Fibroblast of mammary gland (primary cell): ENCODE measurements at places on chromosomes 3 and 15.
A peak's percentile ranks its signal among the peaks of the same experiment; 100 is the strongest.

GRCh38 chr3:64340641-64341101, 115.4 kb upstream of the PRICKLE2 start:
- DNase-seq, result peak; percentile 93

DNA sequence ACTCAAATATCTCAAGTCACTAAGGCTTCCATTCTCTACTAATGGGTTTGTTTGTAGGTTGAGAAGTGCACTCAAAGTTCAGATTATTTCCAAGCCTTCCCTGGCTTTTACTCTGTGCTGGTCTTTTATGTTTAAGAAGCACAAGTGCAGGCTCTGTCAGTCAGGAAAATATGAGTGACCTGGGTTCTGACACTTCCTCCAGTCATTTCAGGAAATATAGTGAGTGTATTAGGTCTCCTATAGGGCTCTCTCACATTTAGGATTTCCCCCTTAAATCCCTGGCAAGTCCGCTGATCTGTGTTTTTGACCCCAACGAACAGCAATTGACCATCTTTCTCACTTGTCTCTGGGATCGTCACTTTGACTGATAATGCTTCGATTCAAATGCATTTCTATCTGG, 210.2 kb downstream of the ARPP21 start:
- no peak for DNase-seq

GRCh38 chr15:45653702-45654424, 19.0 kb downstream of the SQOR start:
- DNase-seq, result no peak

DNA sequence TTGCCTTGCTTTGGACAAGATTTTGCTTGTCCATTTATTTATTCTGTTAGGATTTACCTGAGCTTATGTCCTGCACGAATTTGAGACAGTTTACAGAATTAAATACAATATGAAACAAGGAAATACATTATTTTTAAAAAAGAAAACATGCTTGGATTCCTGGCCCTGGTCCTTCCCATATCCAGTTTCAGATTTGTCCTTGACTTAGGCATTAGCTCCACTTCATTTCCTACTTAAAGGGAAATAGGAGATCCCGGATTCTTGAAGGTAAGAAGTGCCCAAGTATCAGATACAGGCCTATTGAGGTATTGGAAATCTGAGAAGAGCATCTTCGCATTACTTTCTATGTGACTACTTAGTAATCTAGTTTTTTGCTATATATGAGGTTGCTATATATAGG, 672.0 kb downstream of the SI start:
- DNase-seq, result no peak

DNA sequence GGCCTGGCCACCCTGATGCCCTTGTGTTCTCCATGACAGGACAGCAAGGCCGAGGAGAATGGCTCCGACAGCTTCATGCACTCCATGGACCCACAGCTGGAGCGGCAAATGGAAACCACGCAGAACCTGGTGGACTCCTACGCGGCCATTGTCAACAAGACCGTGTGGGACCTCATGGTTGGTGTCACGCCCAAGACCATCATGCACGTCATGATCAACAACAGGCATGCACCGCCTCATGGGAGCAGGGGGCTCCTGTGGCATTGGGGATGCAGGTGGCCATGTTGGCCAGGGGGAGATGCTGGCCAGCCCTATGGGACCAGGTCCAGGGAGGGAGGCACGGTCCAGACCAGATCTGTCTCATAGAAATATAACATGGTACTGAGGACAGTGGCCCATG, 62.9 kb downstream of the GOLGA8B start:
- DNase-seq, result no peak

- DNase-seq, result no peak
Measured at GRCh38 chr15:95106801-95107200, 875.4 kb downstream of the MCTP2 start.

DNA sequence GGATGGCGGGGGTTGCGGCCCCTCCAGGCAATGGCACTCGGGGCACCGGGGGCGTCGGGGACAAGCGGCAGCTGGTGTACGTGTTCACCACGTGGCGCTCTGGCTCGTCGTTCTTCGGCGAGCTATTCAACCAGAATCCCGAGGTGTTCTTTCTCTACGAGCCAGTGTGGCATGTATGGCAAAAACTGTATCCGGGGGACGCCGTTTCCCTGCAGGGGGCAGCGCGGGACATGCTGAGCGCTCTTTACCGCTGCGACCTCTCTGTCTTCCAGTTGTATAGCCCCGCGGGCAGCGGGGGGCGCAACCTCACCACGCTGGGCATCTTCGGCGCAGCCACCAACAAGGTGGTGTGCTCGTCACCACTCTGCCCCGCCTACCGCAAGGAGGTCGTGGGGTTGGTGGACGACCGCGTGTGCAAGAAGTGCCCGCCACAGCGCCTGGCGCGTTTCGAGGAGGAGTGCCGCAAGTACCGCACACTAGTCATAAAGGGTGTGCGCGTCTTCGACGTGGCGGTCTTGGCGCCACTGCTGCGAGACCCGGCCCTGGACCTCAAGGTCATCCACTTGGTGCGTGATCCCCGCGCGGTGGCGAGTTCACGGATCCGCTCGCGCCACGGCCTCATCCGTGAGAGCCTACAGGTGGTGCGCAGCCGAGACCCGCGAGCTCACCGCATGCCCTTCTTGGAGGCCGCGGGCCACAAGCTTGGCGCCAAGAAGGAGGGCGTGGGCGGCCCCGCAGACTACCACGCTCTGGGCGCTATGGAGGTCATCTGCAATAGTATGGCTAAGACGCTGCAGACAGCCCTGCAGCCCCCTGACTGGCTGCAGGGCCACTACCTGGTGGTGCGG, 1.9 kb downstream of the CHST2 start:
- DNase-seq, result peak; percentile 68

DNA sequence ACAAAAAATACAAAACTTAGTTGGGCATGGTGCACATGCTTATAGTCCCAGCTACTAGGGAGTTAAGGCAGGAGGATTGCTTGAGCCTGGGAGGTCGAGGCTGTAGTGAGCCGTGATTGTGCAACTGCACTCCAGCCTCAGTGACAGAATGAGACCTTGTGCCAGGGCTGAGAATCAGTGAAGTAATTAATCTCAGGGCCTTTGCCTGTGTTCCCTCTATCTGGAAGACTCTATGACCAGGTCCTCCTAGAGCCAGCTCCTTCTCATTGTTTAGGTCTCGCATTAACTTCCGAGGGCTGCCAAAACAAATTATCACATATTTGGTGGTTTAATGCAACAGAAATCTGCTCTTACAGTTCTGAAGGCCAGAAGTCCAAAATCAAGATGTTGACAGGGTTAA, 41.4 kb upstream of the FLNB start:
- peak; percentile 59 for DNase-seq

- DNase-seq, result peak; percentile 71
Measured at GRCh38 chr3:137946356-137946973, 63.5 kb upstream of the CLDN18 start.

DNA sequence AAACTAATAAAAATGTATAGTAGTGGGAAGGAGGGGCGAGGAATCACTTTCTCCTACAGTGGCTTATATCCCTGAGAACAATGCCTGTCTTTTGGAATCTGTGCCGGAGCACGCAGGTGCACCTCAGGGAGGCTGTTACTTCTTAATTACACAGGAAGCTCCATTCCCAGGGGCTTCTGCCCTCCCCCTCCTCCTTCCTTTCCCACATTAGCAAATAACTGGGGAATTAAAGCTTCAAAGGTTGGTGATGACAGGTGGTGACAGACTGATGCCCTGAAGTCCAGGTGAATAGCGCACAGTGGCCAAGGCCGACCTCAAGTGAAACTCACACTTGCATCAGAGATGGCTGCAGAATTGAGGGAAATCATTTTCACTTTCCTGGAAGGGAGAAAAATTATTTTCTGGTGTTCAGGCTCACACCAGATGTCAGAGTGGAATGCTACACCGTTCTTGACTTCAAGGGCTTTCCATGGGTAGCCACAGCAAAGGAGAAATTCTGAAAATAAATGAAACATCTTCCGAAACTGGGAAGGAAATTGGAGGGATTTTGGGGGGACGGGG, 3.7 kb downstream of the GRAMD2A start:
- DNase-seq, result no peak

- peak; percentile 34 for DNase-seq
Measured at GRCh38 chr3:69368129-69368741, 17.7 kb downstream of the FRMD4B start.

GRCh38 chr3:30711151-30711550, 104.8 kb downstream of the TGFBR2 start:
- DNase-seq, result no peak

DNA sequence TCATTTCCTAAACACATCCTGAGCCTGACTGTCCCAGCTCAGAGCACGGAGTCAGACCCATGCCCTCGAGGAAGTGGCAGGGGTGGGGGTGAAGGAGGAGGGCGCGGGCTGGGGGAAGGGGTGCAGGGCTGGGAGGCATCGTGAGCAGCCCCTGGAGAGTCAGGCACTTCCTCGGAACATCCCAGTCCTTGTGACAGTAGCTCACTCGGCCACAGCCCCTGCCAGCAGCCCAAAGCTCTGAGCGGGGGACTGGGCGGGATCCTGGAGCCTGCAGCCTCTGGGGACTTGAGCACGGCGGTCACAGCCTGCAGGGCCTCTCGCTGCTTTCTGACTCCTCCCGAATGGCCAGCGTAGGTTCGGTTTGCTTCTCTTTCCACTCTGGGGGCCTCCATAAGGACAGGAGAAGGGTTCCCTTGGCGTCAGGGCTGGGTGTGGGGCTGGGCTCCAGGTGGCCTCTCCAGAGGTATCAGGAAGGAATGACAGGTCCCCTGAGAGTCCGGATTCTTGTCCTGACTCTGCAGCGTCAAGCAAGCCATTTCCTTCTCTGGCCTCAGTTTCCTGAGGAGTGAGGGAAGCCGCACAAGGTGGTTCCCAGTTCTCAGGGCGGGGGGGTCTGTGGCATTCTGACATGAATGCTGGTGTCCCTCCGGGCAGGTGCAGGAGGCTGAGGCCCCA, 20.9 kb downstream of the PSTPIP1 start:
- no peak for DNase-seq
